Spinal cord (tissue), 10 donors: ENCODE measurements at places on chromosomes 5 and 9. TPM values are rescaled to one million over a fixed set of nuclear protein-coding genes. Genes with fewer than 3 reads are reported as not detected.

AQP7 gene
- polyA plus RNA-seq: 1.2 TPM

NELFB gene
- polyA plus RNA-seq: 79.7 TPM

GGTA1 gene
- polyA plus RNA-seq: 4.8 TPM

C5orf52 gene
- polyA plus RNA-seq: not detected

CCL19 gene
- polyA plus RNA-seq: 0.27 TPM

NKD2 gene
- polyA plus RNA-seq: 19.7 TPM

INSL6 gene
- 0.55 TPM for polyA plus RNA-seq

THBS4 gene
- polyA plus RNA-seq: 30.1 TPM

IL13 gene
- polyA plus RNA-seq: not detected

ELOVL7 gene
- polyA plus RNA-seq: 4.2 TPM

LOX gene
- 18.0 TPM for polyA plus RNA-seq

STK32A gene
- 17.9 TPM for polyA plus RNA-seq

C9orf153 gene
- 0.30 TPM for polyA plus RNA-seq

VAV2 gene
- 48.3 TPM for polyA plus RNA-seq

LHX3 gene
- polyA plus RNA-seq: 1.5 TPM

SHOC1 gene
- 0.05 TPM for polyA plus RNA-seq

APBA1 gene
- polyA plus RNA-seq: 101 TPM

RASEF gene
- 1.2 TPM for polyA plus RNA-seq

CSF2 gene
- polyA plus RNA-seq: not detected

PAM gene
- polyA plus RNA-seq: 150 TPM

ANKRD18B gene
- 6.6 TPM for polyA plus RNA-seq

PCDHGC4 gene
- 91.8 TPM for polyA plus RNA-seq

NUTM2F gene
- polyA plus RNA-seq: not detected

GPR151 gene
- 0.09 TPM for polyA plus RNA-seq

DNAJC21 gene
- 34.5 TPM for polyA plus RNA-seq

PRR16 gene
- 3.2 TPM for polyA plus RNA-seq

WDR38 gene
- 10.8 TPM for polyA plus RNA-seq

MEF2C gene
- polyA plus RNA-seq: 27.4 TPM

TSLP gene
- 0.14 TPM for polyA plus RNA-seq

IL33 gene
- 17.9 TPM for polyA plus RNA-seq
